ENCODE measurements at places on chromosomes 7 and 10.

GRCh38 chr7:131370523-131370968 lies 42.9 kb downstream of the MKLN1 start:
- peak; percentile 25 for DNase-seq

GRCh38 chr7:43137811-43138210 lies 25.4 kb downstream of the HECW1 start:
- no peak for DNase-seq

- DNase-seq: no peak
Measured at GRCh38 chr10:45418417-45418848, 44.4 kb downstream of the ALOX5 start.

GRCh38 chr10:51879238-51879637 lies 179.8 kb upstream of the CSTF2T start:
- DNase-seq: peak; percentile 25

DNA sequence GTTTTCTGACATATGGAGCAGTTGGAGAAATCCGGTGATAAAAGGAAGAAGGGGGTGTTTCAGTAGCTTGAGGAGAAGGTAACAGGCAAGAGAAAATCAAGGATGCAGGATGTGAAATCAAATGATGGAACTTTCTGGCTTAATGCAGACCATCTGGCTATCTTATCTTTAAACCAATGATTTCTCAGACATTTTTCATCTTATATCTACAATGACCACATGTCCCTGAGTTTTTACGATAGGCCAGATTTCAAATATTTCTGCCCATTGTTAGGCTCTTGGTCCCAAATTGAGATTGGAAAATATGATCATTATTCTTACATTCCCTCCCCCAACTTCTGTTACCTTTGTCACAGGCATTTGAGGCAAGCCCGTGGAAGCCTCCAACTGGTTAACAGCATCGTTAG lies 486.8 kb downstream of the SUGCT start:
- no peak for DNase-seq

DNA sequence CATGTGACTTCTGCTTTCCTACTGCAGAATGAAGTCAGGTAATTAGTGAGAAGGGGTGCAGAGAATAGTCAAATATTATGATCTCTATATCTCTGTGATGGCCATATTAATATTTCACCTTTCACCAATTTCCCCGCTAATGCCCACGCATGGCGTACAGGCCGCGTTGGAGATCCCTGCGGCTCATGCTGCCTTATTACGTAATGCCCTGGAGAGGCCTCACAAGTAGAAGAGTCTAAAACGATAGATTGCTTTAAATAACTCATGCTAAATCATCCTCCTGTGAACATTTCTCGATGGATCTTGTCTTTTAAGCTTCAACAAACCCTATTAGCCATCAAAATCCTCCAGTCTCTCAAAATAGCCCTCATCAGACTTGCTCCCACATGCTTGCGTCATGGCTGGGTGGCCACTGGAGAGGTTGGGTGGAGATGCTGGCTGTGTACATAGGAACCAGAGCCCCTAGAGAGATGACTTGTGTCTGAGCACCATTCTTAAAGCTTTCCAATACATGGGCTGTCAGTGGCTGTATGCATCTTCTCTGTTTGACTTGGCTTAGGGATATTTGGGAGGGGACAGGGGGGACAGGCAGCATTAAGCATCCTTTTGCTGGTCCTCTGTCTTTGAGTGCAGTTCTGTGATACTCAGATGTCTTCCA lies 79.5 kb upstream of the INSYN2A start:
- no peak for DNase-seq

DNA sequence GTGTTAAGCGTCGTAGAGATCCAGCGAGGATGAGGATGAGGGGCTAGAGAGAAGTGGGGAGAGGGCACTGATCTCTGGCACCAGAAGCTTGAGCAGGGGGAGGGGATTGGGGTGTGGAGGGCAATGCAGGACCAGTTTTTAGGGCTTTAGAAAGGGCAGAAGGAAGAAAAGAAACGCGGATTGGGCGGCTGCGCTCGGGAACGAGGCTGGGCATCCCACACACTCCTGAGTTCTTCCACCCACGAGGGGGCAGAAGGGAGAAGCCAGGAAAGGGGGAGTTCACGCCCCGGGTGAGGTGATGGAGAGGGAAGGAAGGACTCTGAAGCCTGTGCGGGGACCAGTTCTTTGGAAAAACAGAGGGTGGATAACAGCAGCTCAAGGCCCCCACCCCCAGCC lies 6.1 kb upstream of the VGF start:
- DNase-seq: no peak

- DNase-seq: no peak
Measured at GRCh38 chr7:15168489-15168888, 265.9 kb upstream of the DGKB start.

DNA sequence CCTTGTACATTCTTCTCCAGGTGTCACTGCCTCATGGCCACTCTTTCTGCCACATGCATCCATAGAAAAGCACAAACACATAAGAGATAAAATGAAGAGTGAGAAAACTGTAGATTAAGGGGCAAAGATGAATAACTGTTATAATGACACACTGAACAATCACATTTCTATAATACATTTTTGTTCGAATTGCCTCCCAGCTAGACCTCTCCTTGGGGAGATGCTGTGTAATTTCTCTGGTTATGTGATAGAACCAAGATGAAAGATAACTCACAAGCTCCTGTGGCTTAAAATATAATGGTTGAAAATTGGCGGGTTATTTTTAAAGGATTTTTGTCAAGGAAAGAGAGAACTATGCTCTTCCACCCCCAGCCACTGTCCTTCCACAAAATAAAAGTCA lies 60.2 kb upstream of the STEAP1 start:
- DNase-seq: no peak

- DNase-seq: no peak
Measured at GRCh38 chr7:93228302-93228701, 2.0 kb upstream of the HEPACAM2 start.

DNA sequence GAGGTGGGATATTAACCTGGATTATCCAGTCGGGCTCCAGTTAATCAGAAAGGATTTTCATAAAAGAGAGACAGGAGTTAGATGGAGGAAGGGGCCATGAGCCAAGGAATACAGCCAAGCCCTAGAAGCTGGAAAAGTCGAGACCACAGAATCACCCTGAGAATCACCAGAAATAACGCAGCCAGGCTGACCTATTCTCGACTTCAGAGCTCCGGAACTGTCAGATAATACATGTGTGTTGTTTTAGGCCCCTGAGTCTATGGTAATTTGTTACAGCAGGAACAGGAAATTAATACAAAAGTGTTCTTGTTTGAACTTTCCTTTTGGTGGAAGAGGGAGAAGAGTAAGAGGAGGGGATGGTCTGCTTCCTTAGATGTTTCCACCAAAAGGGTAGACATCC lies 208.1 kb downstream of the JCAD start:
- DNase-seq: no peak

DNA sequence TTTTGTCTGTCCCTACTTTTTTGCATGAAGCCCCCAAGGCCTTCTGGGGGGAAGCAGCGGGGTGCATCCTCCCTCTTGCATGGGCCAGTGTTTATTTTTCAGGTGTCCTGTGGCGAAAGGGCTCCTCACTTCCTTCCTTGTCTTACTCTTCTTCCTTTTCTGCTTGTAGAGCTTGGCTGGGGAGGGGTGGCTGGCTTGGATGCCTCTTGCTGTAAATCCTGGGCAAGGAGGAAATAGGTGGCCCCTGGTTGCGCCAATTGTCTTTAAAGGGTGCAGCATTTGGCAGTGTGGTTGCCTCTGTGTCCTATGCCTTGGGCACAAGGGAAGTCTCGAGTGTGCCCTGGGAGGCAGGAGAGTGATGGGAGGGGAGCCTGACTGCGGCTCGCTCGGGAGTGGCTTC lies 95.0 kb downstream of the SH2D4B start:
- DNase-seq: no peak

Data from stimulated activated CD4-positive, alpha-beta T cell treated with anti-CD3 and anti-CD28 coated beads, Interleukin-15, amount 100 ng/mL, for 24 hours (primary cell).